ENCODE measurements at places on chromosomes 2 and 18.

DNA sequence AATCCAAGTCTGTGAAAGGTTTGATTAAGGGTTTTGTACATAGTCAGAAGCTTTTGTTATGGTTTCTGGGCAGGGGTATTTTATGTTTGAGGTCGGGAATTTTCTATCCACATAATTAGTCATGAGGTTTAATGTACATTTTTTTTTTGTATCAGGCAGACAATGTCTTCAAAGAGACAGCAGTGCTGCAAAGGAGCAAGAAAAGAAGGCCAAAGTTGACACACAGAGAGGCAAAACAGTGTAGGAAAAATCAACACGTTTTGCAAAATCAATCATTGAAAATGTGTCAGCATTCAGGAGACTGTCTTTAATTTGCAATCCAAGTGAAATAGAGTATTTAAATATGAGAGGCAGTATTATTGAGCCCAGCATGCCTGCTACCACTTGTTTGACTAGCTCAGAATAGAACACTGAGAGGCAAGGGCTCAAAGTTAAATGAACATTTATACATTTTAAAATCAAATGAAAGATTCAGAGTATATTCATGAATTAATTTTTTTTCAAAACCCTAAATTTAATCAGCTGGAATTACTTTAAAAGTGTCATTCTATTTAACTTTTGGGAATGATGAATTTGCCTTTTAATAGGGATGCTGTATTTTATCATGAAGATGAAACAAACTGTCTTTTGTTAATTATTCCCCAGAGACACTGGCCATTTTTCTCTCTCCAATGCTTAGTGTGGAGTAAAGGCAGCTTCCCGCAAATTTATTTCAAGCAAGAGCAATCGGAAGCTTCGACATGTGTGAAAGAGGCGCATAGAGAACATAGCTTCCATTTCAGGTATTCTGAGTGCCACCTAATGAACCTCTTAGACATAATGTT is 11.3 kb downstream of the VRK2 start:
- no peak for DNase-seq

- DNase-seq = no peak
These were observed 21.4 kb downstream of the CHMP1B start for GRCh38 chr18:11872479-11873136.

GRCh38 chr2:75710220-75710576 is 517 bp downstream of the GCFC2 start:
- no peak for DNase-seq

DNA sequence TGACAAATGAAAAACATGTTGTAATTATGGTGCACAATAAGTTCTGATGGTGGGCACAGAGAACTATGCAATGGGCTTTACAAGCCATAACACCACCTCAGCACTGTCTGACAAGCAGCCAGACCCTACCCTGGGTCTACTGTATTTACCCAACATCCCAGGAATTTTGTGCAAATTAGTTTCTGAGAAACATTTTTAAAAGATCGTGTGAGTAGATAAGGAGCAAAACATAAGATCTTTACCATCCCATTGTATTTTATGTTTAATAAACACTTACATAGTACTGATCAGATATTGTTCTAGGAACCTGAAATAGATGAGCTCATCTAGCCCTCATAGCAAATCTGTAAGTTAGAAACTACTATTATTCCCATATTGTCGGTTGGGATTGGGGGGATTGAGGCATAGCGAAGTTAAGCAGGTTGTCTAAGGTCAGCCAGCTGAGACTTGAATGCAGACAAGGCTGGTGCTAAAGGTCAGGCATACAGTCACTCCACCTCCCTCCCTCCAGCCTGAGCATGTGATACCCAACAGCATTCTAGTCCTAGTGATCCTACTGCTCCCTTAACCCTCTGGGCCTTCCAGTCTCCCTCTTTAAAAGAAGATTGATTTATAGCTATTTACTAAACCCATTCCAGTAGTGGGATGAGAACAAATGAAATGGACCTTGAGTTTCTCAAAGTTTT is 67.4 kb upstream of the STAM2 start:
- no peak for DNase-seq

DNA sequence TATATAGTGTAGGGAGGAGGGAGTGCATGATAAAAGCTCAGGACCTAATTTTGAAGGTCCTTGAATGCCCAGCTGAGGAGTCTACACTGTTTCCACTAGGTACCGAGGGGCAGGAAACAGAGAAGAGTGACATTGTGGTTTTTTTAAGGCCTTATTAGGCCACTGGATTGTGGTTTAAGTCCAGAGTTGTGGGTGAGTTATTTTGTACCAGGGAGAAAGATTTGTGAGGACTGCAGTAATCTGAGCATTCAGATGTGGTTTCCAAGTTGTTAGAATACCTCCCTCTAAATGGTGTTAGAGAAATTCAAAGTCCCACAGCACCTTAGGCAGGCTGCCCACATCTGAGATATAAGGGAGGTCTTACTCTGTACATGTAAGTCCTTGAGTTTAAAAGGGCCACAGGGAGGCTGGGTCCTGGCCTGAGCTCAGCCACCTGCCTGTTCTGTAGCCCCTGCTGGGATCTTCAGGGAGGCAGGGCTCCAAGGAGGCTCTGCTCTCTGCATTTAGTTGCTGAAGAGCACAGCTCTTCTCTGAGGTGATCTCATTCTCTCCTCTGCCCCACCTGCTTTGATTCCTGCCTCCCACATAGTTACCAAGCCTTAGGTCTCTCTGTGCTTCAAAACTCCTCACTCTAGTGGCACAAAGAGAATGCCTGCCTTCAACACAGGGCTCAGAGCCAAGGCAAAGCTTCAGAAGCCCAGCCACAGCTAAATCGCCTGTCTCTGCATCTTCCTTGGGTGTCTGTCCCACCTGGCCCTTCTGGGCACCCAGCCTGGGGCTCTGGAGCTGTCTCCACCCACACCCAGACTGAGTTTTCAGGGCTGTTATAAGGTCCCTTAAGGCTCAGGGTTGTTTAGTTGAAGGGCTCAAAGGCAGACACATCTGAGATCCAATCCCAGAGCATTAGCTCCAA is 88.1 kb downstream of the VSNL1 start:
- no peak for DNase-seq

- no peak for DNase-seq
These were observed 22.5 kb downstream of the MOB4 start for GRCh38 chr2:197538412-197538811.

- no peak for DNase-seq
These were observed 40.6 kb downstream of the SDC1 start for GRCh38 chr2:20184067-20184938.

Data from non-pigmented ciliary epithelial cell (primary cell).